ENCODE measurements at places on chromosomes 16 and 17. TPM values are rescaled to one million over a fixed set of nuclear protein-coding genes. Genes with fewer than 3 reads are reported as not detected.

The CSNK2A2 gene
- total RNA-seq: 83.0 TPM

The TEKT5 gene
- total RNA-seq: not detected

The SHMT1 gene
- 50.4 TPM for total RNA-seq

DNA sequence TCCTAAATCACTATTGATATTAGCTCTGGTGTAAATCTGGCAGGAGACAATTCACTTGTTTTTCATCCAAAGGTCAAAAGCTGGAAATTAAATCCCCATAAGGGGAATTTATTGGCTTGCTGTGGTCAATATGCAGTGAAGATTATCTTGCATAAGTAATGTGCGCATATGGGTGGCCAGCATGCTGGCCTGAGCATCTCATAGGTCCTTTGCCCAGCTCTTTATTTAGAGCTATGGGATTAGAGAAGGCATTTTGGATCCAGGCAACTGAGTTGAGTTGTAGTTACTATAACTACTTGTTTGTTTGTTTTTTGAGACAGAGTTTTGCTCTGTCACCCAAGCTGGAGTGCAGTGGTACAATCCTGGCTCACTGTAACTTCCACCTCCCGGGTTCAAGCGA is 110.7 kb downstream of the AATF start:
- DNase-seq: no peak

- no peak for DNase-seq
These were observed 2.1 kb downstream of the NME1 start for GRCh38 chr17:51155416-51155815.

DNA sequence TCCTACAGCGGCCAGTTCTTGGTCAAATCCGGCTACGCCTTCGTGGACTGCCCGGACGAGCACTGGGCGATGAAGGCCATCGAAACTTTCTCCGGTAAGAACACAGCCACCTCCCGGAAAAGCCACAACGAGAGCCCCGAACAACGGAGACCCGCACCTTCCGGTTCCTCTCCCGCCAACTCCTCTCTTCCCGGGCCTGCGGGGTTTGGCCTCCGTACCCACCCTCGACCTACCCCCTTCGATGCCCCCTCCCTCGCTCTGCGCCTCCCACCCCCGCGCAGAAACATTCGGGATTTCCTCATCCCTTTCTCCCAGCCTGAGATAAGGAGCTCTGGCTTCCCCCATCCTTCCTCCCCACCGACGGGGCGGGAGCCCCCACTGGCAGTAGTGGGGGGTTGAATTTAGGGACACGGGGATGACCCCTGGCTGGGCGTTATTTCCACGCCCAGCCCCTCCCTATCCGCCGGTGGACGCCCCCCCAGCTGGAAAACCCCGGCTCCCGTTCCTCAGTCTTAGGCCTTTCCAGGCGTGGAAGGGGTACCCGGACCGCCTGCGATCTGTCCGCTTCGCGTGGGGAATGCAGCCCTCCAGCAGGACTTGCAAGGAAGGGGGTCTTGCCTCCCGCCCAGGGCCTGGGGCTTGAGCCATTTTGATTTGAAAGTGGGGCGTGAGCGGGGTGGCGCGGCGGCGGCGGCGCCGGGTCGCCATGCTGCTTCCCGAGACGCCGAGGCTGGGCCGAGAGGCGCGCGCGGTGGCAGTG is 822 bp downstream of the IGF2BP1 start:
- no peak for DNase-seq

DNA sequence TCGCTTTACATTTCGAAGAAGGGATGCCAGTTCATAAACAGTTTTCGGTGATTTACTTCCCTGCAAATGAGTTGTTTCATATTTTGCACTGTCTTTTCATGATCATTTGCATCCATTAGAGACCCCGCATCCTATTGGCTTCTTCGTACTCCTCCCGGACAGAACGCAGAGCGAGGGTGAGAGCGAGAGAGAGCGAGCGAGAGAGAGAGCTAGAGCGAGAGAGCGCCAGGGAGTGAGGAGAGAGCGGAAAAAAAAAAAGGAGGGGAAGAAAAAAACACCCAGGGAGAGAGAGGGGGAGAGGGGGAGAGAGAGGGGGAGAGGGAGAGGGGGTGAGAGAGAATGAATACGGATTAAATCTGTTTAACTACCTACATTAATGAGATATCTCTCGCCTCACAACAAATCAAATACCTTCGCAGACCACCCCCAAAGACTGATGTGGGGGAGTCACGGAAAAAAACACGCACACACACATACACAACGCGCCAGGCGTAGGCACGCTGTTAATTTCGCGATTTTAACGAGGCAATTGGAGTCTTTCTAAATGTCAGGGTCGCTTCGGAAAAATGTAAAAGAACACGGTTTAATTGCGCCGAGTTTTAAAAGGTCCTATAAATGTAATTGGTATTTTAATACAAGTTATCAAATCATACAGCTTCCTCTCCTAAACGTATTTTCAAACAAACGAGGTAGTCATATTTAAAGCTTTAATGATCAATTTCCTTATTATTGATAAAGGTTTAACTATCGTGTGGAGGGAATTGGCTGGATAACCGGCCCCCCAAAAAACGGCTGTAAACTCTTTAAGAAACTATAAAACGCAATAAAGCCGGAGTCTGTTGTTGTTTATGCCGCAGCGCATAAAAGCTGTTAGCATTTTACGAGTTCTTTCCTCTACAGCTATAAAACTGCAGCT is at the start of gene HOXB8:
Gene HOXB8, minus strand, starts transcription at position 246 of the 916 bp plus-strand sequence. CDS start 588 bp downstream, outside the sequence.
- DNase-seq: no peak

- DNase-seq: peak; percentile 73
These were observed 9.7 kb downstream of the ADGRG3 start for GRCh38 chr16:57677622-57678369.

DNA sequence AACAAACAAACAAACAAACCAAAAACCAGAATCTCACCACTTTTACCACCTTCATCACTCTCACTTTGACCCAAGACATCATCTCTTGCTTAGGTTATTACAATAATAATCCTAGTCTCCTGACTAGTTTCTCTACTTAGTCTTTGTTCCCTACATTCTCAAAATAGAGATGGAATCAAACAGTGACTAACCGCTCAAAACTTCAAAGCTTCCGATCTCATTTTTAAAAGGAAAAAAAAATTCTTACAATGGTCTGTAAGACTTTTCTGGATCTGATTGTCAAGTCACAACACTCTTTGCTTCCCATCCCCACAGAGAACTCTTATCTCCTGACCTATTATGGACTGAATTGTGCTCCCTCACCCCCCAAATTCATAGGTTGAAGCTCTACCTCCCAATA is 60.9 kb downstream of the SPAG9 start:
- DNase-seq: no peak

GRCh38 chr16:51024703-51025102 is 126.4 kb downstream of the SALL1 start:
- DNase-seq: no peak

GRCh38 chr16:66490774-66491715 is 58.9 kb downstream of the TK2 start:
- no peak for DNase-seq

DNA sequence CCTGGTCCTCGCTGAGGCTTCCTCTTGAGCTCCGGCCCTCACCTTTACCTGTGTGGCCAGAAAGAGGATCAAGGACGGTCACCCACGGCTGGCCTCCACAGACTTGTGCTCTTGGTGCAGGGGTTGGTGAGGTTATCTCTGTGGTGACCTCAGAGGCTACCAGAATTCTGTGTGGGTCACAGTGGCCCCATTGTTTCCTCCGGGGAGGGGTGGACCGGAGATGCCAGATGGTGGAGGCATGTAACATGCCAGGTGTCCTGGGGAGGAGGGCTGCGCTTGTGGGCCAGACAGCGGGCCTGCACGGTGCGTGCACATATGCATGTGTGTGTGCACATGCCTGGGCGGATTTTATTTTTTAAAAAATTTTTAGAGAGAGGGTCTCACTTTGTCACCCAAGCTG is 6.3 kb downstream of the SGCA start:
- DNase-seq: no peak

GRCh38 chr16:15035163-15035729 is 20.6 kb downstream of the NTAN1 start:
- DNase-seq: no peak
